AG10803 (cell line): ENCODE measurements at places on chromosomes 4 and X.

- DNase-seq: no peak
Observed at GRCh38 chrX:41604177-41604576, 84.6 kb upstream of the GPR34 start.

GRCh38 chr4:160562661-160563060 is 1459.8 kb downstream of the RAPGEF2 start:
- no peak for DNase-seq

- no peak for DNase-seq
Observed at GRCh38 chr4:3677748-3678070, 88.5 kb upstream of the ADRA2C start.

GRCh38 chr4:72875138-72875537 is 194.4 kb downstream of the COX18 start:
- DNase-seq: no peak

DNA sequence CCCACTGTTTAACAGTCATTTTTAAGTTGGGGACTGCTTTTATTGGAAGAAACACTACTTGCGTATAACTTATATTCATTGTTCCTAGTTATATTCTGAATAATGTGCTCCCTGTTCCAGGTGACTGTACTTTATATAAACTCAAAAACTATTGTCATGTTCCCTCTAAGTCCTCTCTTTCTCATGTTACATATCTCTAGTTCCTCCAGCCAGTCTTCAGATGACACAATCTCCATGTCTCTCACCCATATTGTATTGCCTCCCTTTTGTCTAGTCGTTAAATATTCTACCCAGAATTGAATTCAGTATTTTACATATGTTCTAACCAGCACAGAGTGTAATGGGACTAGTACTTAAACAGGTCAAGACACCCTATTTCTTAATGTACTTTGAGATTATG is 5.3 kb downstream of the VAMP7 start:
- DNase-seq: no peak

- DNase-seq: no peak
Observed at GRCh38 chr4:71201057-71201456, 137.8 kb upstream of the SLC4A4 start.

- no peak for DNase-seq
Observed at GRCh38 chr4:97121493-97121892, 1021.8 kb downstream of the STPG2 start.

DNA sequence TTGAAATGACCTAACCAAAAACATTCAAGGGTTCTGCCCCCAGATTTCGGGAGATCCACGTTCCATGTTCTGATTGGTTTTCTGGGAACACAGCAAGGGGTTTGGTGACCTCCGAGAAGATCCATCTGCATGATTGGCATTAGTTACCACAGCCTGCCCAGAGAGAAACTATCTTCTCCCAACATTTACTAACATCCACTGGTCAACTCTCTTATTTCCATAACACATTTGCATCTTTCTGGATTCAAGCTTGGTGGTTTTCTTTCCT is 15.6 kb downstream of the SHOX start:
- DNase-seq: no peak

- no peak for DNase-seq
Observed at GRCh38 chrX:13864264-13864663, 47.4 kb upstream of the GPM6B start.

DNA sequence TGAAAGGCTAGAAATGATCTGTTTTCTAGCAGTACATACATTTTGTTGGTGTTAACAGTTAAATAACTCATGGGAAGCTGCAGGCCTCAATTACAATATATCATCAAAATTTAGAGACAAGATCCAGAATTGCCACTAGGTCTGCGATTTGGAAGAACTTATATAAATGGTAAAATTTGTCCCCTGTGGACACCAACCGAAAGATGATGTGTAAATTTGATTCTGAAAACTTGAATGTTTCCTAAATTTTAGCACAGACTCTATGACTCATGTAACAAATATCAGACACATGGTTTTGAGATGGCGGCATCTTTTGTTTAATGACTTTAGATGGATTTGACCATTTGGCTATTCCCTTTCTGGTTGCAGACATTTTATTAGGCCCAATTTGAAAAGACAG is 6.0 kb upstream of the HPGDS start:
- no peak for DNase-seq

DNA sequence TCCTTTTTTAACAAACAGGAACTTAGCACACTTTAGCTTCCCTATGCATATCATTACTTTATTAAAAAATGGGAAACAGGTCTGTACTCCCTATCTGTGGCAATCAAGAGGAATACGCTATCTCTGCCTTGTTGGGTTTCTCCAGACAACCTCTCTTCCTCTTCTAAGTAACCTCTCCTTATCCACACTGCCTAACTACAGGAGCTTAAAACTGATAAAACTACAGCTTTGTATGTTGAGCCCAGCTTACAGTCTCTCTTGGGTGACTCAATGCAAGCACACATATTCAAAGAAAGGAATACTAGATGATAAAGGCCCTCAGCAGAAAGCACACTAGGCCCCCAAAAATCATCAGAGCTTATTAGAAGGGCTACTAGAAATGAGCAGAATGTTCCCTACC is 8.9 kb downstream of the NUP62CL start:
- DNase-seq: no peak

DNA sequence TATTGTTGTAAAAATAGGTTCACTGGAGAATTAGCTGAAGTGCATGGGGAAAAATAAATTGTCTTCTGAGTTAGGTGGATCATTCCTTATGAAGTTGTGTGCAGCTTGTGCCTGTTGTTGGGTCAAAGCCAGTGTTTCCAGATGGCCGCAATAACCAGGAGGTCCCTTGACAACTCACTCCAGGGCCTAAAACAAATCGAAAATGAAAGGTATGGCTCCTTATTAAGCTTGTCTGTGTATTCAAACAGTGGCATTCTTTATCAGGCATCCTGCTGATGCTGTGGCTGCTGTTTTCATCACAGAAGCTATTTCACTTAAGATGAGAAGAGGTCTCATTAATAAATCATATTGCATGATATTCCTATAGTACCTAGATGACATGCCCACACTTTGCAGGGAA is 80.2 kb downstream of the GRIA2 start:
- DNase-seq: peak; percentile 3

- DNase-seq: no peak
Observed at GRCh38 chr4:108709234-108709633, 53.6 kb downstream of the ETNPPL start.

DNA sequence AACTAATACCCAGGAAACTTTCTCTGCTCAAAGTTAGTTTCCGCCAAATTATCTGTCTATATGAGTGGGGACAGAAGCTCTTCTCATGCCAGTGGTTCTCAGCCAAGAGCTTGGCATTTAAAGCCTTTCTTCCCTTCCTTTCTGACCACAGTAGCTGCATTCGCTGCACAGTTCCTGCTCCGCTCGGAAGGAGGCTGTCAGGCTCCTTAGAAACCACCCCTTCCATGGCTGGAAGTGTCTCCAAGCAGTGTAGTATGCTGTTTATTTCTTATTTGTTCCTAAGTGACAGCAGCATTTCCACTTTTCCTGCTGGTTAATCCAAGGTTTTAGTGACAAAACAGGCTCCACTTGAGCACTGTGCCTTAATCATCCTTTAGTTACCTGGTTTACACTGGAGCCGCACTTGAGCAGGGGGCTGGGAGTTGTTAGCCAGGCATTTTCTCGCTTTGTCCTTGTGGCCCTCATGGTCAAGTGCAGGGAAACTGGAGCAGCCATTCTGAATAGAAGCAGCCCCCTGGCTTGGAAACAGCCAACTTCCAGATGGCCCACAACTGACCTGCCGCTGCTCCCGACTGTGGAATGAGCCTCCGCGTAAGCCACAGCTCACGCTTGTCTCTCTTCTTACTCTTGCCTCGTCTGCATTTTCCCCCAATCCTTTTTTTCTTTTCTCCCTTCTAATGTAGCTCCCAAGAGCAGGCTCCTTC is 739.4 kb upstream of the TENM3 start:
- DNase-seq: no peak

DNA sequence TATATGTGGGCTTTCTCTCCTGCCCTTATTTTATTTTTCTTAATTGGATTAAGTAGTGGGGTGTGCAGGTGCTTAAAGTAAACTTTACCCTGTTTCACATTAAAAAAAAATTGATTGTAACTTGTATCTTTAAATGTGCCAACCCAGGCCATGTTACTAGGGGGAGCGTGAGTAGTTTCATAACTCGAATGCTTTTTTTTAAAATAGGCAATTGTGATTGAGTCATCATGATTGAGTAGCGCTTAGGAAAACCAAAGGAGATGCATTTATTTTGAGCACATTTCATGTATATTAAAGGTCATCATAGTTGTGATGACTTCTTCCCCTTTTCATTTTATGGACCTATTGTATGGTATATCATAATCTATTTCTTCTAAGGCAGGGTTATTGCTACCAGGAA is 32.2 kb downstream of the GPAT3 start:
- DNase-seq: no peak

- DNase-seq: no peak
Observed at GRCh38 chrX:18900401-18900976, 83.4 kb downstream of the PHKA2 start.

- DNase-seq: no peak
Observed at GRCh38 chrX:103439161-103439560, 62.8 kb downstream of the BEX3 start.

DNA sequence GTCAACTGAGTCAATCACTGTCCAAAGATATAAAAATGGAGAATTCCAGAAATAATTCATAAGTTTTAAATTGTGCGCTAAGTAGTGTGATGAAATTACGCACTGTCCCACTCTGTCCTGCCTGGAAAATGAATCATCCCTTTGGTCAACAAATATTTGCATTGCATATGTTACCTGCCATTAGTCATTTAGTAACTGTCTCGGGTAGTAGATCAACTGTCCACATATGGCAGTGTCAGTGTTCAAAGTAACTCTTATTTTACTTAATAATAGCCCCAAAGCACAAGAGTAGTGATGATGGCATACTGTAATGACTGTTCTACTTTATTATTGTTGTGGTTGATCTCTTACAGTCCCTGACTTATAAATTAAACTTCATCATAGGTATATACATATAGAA is 3.4 kb downstream of the YTHDC1 start:
- DNase-seq: no peak

GRCh38 chrX:123961268-123962005 is at the start of gene STAG2:
TSS of gene STAG2 (plus strand) at chrX:123961706. CDS start at chrX:124022628, 60,922 bp downstream.
- DNase-seq: peak; percentile 86

GRCh38 chr4:119099227-119099810 is 36.3 kb upstream of the MYOZ2 start:
- DNase-seq: peak; percentile 84

- DNase-seq: no peak
Observed at GRCh38 chr4:113113151-113113550, 63.7 kb downstream of the ANK2 start.

DNA sequence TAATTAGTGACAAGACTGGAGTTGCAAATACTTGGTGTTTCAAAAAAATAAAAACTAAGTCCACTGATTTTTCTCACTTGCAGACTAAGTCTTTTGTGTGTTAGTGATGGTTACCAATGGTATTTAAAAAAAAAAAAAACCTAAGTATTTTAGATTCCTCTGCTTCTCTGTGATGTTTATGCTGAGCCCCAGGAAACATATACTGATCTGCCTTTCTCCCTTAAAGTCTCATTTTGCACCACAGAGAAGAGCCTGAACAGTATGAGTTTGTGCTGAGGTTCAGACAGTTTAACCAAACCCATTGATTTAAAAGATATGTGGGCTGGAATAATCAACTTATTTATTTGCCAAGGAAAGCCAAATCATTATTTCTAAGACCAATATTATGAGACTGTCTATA is 1305.0 kb downstream of the PCDH18 start:
- no peak for DNase-seq

GRCh38 chr4:60313611-60314178 is 886.4 kb upstream of the ADGRL3 start:
- no peak for DNase-seq

DNA sequence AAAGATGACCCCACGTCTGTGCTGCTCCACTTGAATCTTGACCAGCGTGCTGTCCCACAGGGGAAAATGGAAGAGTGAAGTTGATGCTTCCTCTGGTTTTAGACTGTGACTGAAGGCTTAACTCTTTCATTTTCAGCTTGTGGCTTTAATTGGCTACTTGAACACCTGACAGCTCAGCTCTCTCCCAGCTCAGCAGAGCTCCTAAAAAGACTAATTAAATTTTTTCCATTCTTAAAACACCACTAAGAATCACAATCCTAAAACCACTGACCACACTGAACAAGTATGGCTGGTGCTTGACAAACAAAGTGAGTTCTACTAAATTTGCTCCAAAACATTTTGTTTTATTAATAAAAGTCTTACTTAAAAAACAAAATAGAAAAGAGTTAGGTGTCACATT is 71.7 kb downstream of the SRPX start:
- no peak for DNase-seq

DNA sequence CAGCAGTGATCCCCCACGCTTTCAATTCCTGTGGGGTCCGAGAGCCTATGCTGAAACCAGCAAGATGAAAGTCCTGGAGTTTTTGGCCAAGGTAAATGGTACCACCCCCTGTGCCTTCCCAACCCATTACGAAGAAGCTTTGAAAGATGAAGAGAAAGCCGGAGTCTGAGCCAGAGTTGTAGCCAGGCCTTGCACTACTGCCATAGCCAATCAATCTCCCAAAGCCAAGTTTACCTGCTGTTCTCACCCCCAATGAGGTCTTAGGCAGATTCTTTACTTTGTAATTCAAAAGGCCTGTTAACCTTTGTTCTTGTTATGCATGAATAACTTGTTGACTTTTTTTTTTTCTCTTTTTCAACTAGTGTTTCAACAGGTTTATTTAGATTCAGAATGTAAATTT is 4.0 kb downstream of the MAGEB2 start:
- no peak for DNase-seq

DNA sequence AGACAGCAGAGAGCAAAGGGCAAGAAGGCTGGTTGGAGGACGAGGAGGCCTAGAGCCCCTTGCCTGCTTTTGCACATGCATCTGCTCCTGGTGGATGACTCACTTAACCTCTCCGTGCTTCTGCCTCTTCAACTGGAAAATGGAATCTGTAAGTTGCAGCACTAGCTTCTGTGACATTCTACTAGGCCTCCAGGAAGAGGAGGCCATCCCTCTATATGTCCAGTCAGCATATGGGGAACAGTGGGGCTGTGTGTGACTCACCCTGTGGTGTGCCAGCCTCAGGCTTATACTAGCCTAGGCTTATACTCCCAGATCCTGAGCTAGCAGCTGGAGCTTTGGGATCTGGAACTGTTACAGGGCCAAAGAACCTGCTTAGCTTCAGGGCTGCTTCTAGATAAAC is 36.0 kb downstream of the RTL9 start:
- peak; percentile 47 for DNase-seq

GRCh38 chrX:10166731-10167151 is 10.0 kb downstream of the CLCN4 start:
- DNase-seq: no peak

DNA sequence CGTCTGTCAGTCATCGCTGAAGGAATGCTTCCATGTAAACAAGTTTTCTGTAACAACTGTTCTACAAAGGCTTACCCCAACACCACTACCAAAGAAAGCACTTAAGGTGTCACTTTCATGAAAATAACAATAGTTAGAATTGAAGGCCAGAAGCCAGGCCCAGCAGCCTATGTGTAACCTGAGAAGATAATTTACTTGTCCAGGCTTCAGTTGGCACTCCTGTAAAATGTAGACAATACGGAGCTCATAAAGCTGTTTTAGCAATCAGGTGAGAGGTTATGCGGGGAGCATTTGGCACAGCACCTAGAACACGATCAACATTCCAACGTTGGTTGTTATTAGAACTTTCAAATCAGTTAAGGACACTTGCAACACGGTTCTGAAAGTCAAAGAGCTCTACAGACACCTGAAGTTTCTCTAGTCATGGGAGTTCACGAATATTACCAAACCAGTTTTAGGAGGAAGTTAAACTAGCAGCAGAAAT is 15.7 kb downstream of the ADGRA3 start:
- DNase-seq: no peak
